ENCODE measurements at places on chromosomes 6 and 20.

DNA sequence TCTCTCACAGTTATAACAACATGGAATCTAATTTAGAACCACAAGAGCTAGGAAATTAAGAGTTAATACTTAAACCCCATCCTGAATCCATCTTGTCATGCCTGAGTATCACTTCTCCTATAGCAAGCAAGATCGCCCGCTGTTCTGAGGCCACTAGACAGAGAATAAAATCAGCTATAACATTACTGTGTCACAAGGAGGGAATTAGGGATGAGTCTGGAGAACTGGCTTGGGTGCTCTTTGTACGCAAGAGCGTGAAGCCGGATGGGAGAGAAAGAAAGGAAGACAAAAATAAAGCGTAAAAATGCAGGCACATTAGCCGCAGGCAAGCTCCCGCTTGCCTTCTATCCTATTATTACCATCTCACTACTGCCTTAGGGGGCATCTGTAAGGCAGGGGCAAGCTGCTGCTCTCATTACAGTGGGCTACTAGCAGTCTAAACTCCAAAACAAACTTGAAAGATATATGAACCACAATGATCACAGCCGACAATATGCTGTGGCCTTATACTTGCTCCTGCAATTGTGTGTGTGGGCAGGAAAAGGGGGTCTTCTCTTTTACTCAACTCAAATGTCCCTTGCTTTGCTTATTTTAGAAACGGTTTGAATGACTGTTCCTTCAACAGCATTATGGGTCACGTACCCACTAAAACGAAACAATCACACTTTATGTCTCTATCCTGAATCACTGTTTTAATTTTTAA, 81.9 kb downstream of the GJA10 start:
- no peak for DNase-seq

DNA sequence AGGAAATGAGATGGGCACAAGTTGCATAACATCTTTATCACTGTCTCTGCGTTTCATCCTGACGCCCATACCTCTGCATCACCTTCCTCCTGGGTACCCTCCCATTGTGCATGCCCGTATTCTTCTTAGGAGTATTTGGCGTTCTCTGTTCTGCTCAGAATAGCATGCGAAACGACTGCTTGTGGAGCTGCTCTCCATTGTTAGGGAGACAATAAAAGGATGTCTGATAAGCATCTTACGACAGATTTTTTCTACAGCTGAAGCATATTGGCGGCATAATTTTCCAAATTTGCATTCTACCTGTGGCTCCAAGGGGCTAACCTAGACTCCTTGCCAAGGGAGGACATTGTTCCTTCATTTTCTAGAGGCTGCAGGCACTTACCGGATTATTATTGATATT, 118.6 kb downstream of the EDN1 start:
- DNase-seq, result no peak

- no peak for DNase-seq
These were observed 31.0 kb downstream of the SUN5 start for GRCh38 chr20:32973077-32973717.

DNA sequence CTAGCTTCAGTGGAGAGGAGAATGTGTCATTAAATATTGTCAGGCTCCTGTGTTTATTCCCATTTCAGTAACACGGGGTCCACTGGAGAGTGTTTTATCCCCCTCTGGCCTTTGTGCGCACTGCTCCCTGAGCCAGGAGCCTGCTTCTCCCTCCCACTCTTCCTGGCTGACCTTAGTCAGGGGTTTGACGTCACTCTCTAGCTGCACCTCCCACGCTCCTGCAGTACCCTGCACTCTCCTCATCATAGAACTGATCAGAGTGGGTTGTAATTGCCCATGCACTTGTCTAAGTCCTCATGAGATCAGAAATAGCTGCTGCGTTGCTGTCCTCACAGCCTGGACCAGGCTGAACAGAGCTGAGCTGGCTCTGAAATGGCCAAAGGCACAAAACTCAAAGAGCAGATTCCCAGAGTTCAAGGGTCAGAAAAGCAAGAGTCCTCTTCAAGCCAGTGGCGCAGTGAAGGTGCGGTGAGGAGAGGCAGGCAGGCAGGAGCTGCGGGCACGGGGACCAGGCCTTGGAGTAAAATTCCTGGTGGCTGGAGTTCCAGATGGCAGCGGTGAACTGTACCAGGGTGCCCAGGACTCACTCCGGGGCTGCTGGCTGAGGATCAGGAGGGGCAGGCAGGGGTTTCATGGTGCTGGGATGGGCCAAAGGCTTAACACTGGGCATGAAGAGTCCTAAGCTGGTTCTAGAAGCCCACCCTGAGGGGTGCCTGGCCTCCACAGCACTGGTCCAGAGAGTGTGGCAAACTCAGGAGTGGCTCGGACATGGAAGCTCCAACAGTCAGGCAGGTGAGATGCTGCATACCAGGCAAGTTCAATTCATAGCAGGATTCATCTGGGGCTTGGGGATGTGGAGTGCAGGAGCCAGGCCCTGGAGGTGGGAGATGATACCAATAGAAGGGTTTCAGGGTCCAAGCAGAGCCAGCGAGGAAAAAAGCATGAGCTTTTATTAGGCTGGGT, 170.9 kb downstream of the SCP2D1 start:
- no peak for DNase-seq

DNA sequence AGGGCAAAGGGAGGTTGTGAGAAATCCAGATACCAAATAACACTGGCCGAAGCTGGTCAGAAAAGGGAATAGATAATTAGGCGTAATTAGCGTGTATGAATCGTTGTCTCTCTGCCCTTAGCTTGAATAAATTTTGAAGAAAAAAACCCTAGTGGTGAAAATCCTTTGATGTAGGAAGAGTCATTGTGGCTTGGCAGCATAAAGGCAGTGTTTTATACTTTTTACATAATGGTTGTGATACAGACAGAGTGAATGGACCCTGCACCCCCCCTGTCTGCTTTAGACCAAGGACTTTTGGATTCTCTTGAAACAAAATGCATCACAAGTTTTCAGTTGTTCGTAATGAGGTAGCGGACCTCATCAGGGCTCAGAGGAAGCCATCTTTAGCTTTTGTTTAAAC, 126.5 kb downstream of the AFG1L start:
- no peak for DNase-seq

DNA sequence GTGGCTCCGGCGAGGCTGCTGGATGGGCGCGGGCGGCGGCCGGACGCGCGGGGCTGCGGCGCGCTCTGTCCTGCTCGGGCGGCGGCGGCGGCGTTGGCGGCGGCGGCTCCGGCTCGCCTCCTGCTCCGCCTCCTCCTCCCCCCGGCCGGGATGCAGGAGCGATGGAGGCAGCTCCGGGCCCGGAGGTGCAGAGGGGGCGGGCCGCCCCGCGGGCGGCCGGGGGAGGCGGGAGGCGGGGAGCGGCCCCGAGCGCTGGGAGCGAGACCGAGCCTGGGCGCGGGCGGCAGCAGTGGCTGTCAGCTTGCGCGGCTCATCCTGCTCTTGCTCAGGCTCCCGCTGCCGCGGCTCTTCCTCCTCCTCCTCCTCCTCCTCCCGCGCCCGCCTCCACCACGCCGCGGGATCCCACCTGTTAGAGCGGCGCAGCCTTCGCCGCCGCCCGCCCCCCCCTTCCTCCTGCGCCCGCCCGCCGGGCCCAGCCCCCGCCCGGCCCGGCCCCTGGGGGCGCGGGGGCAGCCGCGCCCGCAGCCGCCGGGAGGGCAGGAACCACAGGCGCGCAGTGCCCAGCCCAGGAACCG, at the start of gene NOL4L:
NOL4L (minus strand) TSS at position 323 of the 575 bp plus-strand sequence. CDS start 443 bp downstream, outside the sequence.
- DNase-seq, result no peak

- DNase-seq, result no peak
These were observed 139.6 kb downstream of the SULF2 start for GRCh38 chr20:47645632-47646031.

DNA sequence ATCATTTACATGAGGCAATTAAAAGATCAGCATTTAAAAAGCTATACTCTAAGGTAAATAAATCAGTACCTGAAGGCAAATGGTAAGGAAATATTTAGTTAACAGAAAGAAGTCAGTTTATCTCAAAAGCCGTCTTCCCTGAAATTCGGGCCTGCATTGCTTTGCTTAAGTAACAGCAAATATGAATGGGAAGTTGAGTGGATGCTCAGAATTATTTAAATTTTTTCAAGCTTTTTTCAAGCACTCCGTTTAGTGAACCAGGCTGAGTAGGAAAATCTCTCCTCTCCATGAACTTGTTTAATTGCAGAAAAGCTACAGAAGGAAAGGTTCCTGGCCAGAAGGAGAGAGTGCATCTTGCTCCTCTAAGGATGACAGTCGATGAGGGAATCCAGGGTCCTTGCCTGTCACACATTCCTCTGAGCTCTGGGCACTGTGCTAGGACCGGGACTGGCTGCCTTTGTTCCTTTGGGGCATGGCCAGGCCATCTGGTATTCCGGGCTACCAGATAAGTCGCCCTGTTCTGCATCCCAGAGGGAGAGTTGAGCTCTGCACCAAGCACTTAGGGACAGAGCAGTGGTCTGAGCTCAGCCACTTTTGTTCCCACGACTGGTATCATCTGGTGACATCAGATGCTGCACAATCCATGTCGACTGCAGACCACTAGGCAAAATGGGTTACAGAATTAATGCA, 77.6 kb downstream of the RIN2 start:
- no peak for DNase-seq

Measured in pulmonary artery endothelial cell (primary cell).